ENCODE measurements at places on chromosomes 12 and 14.
A peak's percentile ranks its signal among the peaks of the same experiment; 100 is the strongest.

GRCh38 chr12:26744697-26745440 is 88.1 kb downstream of the ITPR2 start:
- H3K36me3 ChIP-seq, result no peaks in the 10 kb centered on the region
- no peak for DNase-seq
- no peak overlapping the region for H3K4me3 ChIP-seq
- H3K27me3 ChIP-seq, result no peaks in the 10 kb centered on the region

- no peaks in the 10 kb centered on the region for H3K4me1 ChIP-seq
- H3K27ac ChIP-seq, result no peak overlapping the region
- H3K27me3 ChIP-seq, result no peaks in the 10 kb centered on the region
- H3K4me3 ChIP-seq, result no peak overlapping the region
Measured at GRCh38 chr12:128684352-128684751, 139.4 kb downstream of the SLC15A4 start.

DNA sequence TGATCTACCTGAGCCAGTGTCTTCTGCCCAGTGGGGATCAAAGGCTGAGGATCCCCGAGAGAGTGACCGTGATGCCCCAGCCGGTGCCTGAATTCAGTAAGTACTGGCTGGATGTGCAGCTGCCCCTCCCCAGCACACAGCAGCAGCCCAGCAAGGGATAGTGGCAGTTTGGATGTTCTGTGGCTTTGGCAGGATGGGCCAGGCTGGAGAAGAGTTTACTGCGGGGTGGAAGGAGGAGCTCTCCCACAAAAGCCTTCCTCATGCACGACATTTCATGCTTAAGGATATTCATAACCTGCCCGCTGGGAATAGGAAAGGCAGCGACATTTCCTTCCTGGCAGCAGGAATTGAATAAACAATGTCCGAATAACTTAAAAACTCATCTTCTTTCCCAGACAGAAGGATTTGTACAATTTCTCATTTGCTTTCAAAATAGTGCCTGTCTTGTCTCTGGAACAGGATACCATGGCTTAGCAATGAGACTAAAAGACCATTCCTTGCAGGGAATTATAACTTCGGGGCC is 135.6 kb upstream of the PRMT8 start:
- no peaks in the 10 kb centered on the region for H3K27me3 ChIP-seq
- no peaks in the 10 kb centered on the region for H3K36me3 ChIP-seq
- peaks cover 8% of the 10 kb centered on the region for H3K4me1 ChIP-seq
- no peak for DNase-seq

GRCh38 chr14:34364201-34364600 is 97.8 kb downstream of the SPTSSA start:
- H3K27ac ChIP-seq, result no peak overlapping the region
- no peaks in the 10 kb centered on the region for H3K36me3 ChIP-seq
- H3K27me3 ChIP-seq, result no peaks in the 10 kb centered on the region
- no peak for DNase-seq
- no peaks in the 10 kb centered on the region for H3K4me1 ChIP-seq

DNA sequence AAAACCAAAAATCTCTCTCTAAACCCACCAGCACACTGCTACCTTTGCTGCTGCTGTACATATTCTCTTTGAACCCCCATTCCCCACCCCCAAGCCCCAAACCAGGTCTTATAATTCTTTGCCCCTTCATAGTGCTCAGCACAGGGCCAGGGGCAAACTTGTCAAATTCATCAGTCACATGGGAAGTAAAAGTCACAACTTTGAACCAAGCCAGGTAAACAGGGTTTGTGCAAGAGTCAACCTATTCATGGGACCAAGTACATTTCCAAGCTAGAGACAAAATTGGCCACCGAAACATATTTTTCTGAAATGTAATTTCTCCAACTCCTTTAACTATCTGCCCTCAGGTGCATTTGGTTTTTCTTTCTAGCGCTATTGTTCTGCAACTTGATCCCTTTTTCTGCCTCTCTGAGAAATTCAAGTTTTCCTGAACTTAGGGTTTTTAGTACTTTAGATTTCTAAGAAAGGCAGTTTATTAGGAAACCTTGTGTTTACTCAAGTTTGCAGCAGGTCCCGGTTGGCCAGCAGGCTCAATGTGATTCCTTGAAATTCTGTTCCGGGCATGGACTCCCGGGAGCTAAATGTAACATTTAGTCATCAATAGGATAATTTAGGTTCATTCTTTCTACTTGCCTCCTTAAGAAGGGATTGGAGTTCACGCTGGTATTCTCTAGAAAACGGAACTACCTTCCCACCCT is 230.5 kb downstream of the EFCAB11 start:
- no peak overlapping the region for H3K4me3 ChIP-seq
- peaks cover 9% of the 10 kb centered on the region for H3K4me1 ChIP-seq
- DNase-seq, result no peak
- no peaks in the 10 kb centered on the region for H3K27me3 ChIP-seq
- no peak overlapping the region for H3K27ac ChIP-seq
- H3K36me3 ChIP-seq, result no peaks in the 10 kb centered on the region

- H3K4me3 ChIP-seq, result no peak overlapping the region
- no peaks in the 10 kb centered on the region for H3K4me1 ChIP-seq
- H3K27me3 ChIP-seq, result no peaks in the 10 kb centered on the region
- DNase-seq, result no peak
Measured at GRCh38 chr12:67122584-67122983, 146.6 kb upstream of the CAND1 start.

DNA sequence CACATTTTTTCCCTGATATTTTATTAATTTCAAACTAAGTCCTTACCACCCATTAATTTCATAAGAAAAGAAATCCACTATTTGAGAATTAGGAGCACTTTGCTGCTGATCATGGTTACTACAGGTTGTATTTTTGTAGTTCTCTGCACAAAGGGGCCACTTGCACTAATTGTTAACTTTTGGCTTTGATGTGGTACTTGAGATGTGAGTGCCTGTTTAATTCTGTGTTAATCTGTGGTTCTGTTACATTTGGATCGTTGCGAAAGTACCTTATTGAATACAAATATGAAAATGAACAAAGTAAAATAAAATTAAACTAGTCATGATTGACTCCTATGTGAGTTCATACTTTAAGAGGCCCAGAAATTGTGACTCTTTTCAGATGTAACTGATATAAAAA is 374.9 kb upstream of the RGS6 start:
- no peaks in the 10 kb centered on the region for H3K36me3 ChIP-seq
- H3K4me1 ChIP-seq, result peaks cover 2% of the 10 kb centered on the region
- no peak overlapping the region for H3K27ac ChIP-seq
- no peak overlapping the region for H3K4me3 ChIP-seq
- no peaks in the 10 kb centered on the region for H3K27me3 ChIP-seq

- no peak overlapping the region for H3K4me3 ChIP-seq
- H3K27ac ChIP-seq, result no peak overlapping the region
- peaks cover 3% of the 10 kb centered on the region for H3K4me1 ChIP-seq
- no peak for DNase-seq
- peaks cover 6% of the 10 kb centered on the region for H3K36me3 ChIP-seq
- no peaks in the 10 kb centered on the region for H3K27me3 ChIP-seq
Measured at GRCh38 chr14:33556382-33557121, 394.3 kb downstream of the EGLN3 start.

- H3K27ac ChIP-seq, result no peak overlapping the region
- H3K4me1 ChIP-seq, result no peaks in the 10 kb centered on the region
- no peak overlapping the region for H3K4me3 ChIP-seq
- no peak for DNase-seq
Measured at GRCh38 chr12:7642876-7643309, 22.8 kb downstream of the APOBEC1 start.

DNA sequence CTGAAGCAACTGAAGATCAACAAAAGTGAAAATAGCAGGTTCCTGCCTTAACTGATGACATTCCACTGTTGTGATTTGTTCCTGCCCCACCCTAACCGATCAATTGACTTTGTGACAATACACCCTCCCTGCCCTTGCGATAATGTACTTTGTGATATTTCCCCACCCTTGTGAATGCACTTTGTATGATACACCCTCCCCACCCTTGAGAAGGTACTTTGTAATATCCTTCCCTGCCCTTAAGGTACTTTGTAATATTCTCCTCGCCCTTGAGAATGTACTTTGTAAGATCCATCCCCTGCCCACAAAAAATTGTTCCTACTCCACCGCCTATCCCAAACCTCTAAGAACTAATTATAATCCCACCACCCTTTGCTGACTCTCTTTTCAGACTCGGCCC is 41.4 kb downstream of the BCAT1 start:
- H3K4me1 ChIP-seq, result peaks cover 19% of the 10 kb centered on the region
- DNase-seq, result no peak
- H3K27ac ChIP-seq, result no peak overlapping the region
- H3K4me3 ChIP-seq, result no peak overlapping the region

GRCh38 chr14:58280954-58281787 is 17.2 kb upstream of the ARID4A start:
- H3K36me3 ChIP-seq, result peaks cover 12% of the 10 kb centered on the region
- no peaks in the 10 kb centered on the region for H3K4me1 ChIP-seq
- DNase-seq, result no peak
- H3K27me3 ChIP-seq, result no peaks in the 10 kb centered on the region
- H3K27ac ChIP-seq, result no peak overlapping the region

DNA sequence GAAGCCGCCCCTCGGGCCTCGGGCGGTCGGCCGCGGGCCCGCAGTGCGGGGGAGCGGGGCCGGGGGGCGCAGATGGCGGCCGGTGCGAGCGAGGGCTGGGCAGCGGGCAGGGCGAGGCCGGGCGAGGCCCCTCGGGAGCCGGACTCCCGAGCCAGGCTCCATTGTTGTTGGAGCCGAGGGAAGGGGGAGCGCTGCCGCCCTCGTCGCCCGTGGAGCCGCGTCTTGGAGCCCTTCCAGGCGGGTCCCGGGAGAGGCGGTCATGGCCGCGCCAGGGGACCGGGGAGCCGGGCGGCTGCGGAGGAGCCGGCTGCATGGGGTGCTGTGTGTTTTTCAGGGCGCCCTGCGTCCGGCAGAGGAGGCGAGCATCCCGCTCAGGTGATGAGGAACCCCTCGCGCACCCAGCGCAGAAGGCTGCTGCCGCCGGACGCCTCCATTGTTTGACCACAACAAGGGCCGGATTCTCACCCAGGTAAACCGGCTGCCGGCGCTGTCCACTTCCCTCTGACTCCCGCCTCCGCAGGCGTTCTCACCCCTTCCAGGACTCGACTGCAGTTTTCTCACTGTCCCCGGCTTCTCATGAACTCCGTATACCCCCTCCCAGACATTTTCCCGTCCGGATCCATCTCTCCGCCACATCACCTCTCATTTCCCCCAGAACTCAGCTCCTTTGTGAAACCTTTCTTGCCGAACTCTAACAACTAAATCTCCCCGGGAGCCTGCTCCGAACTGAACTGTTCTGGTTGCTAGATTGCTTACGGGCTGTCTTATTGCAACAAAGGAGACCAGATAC is 732 bp downstream of the ZNF664 start:
- peak overlapping the region; percentile 64 for H3K4me3 ChIP-seq
- peaks cover 4% of the 10 kb centered on the region for H3K4me1 ChIP-seq
- peak overlapping the region; percentile 87 for H3K27ac ChIP-seq
- peak; percentile 15 for DNase-seq
- H3K36me3 ChIP-seq, result peaks cover 48% of the 10 kb centered on the region

GRCh38 chr12:26833743-26834490 is 923 bp upstream of the ITPR2 start:
- peaks cover 15% of the 10 kb centered on the region for H3K27me3 ChIP-seq
- no peaks in the 10 kb centered on the region for H3K36me3 ChIP-seq
- H3K4me1 ChIP-seq, result peaks cover 3% of the 10 kb centered on the region
- H3K4me3 ChIP-seq, result peak overlapping the region; percentile 53
- DNase-seq, result peak; percentile 38

DNA sequence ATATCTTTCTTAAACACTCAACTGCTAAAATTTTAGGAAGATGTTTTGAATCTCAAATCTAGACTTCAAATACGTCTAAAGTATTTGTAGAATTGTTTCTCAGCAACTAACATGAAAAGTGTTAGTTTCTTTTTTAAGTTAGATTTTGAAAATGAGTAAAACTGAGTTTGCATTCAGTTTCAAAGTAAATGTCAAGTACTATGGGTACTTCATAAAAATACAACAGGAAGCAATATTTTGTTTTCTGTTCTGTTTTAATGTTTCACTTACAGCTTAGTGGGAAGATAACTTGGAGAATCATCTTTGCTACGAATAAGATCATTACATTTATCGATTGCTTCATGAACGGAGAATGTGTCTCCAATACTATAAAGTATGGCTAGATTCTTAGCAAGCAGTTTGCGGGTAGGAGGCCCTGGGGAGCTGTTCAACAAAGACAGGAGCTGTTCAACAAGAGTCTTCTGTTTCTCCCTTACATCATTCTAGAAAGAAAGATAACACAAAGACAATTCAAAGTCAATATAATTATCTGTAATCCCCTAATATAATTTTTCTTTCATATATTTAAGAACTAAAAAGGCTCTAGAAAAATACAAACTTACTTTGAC is 20.2 kb downstream of the HEATR5A start:
- H3K4me3 ChIP-seq, result no peak overlapping the region
- no peak for DNase-seq
- H3K4me1 ChIP-seq, result no peaks in the 10 kb centered on the region
- H3K36me3 ChIP-seq, result peaks cover 22% of the 10 kb centered on the region
- H3K27me3 ChIP-seq, result no peaks in the 10 kb centered on the region
- H3K27ac ChIP-seq, result no peak overlapping the region

DNA sequence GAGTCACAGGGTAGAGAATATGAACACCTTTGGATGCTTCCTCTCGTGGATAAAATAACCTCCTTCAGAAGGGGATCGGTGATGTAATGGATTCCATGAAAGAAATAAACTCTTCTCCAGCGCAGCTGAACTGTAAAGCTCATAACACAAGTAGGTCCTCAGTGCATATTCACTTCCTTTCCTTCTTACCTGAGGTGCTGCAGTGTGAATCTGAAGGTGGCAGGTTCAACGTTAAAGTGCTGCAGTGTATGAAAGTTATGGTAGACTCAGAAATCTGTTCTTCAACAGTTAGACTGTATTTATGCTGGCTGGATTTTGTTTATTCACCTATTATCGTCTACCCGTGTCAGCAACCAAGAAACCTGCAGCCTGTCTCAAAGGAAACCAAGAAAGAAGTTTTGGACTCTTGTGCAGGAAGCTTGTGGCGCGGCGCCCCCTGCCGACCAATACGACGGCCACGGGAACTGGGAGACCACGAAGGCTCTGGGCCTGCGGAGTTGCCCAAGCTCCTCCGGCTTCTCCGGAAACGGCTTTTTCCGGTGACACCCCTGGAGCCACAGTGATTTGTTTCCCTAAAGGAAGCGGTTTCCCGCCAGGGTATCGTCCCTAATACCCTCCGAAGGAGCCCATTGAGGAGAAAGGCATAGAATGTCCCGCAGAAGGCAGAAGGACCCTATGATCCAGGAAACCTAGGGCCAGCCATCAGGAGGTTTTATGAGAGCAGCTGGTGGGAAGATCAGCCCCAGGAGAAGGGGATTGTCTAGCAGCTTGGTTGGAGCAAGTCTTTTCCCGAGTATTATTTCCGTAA is 17.6 kb upstream of the RNASE3 start:
- H3K4me1 ChIP-seq, result no peaks in the 10 kb centered on the region
- peak overlapping the region; percentile 8 for H3K4me3 ChIP-seq

GRCh38 chr14:105448706-105449111 is 25.9 kb upstream of the CRIP2 start:
- no peaks in the 10 kb centered on the region for H3K4me1 ChIP-seq
- H3K4me3 ChIP-seq, result no peak overlapping the region
- H3K36me3 ChIP-seq, result peaks cover 42% of the 10 kb centered on the region
- no peaks in the 10 kb centered on the region for H3K27me3 ChIP-seq
